ENCODE measurements at places on chromosomes 2 and 18. TPM values are rescaled to one million over a fixed set of nuclear protein-coding genes. Genes with fewer than 3 reads are reported as not detected.

- no peak for DNase-seq
These were observed 201.5 kb upstream of the SLC35G4 start for GRCh38 chr18:11407940-11408339.

DNA sequence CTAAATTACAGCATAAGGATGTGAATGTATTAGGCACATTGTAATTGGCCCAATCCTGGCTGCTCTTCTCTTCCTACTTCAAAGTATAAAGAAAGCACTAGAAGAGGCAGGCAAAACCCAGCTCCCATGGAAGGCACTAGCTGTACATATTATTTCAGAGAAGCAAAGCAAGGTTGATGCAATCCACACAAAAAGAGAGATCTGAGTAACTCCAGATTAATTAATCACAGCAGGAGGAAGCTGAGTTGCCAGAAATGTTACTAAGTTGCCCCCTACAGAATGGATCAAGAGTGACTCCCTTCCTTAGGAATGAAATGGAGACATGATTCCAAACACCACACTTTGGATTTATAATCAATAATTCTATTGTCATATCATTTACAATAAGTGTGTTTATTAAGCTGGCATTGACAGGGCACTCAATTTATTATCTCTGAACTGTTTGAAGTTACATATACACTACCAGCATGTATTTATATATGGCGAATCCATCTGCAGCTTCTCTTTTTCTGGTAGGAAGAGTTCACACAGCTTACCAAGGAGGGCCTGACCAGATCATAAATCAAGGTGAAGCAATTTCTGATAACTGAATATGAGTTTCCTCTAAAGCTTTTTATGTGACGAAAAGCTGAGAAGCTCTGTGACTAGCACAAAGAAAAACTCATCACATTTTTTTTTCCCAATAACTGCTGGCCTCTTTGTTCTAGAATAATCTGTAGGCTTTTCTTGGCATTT lies 393.1 kb upstream of the LYPD1 start:
- no peak for DNase-seq

DNA sequence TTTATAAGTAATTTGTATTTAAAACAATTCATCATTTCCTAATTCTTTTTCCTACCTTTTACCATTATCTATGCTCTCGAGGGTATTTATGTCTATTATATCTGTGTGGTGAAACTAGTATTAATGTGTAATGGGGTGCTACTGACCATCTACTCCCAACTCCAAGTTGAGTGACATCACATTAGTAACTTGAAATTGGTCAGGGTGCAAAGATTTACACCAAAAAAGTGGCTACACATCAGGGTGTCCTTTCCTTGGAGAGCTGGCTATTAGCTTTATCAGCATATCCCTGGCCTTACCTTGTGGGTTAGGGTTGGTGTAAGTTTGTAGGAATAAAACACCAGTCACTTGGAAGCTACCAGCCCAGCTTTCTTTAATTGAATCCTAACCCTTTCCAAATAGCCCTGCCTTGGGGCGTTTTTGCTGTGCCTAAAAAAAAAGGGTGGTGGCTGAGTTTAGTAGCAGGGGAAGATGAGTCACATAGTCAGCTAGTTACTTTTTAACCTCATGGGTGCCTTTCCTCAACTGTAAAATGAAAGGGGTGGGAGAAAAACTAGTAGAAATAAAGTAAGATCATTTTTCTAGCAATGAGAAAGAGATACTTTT lies 14.0 kb downstream of the ANXA4 start:
- DNase-seq, result no peak

- DNase-seq, result peak; percentile 84
These were observed 570.1 kb upstream of the SYT4 start for GRCh38 chr18:43847164-43848091.

- no peak for DNase-seq
These were observed 20.0 kb downstream of the MERTK start for GRCh38 chr2:111918383-111918806.

DNA sequence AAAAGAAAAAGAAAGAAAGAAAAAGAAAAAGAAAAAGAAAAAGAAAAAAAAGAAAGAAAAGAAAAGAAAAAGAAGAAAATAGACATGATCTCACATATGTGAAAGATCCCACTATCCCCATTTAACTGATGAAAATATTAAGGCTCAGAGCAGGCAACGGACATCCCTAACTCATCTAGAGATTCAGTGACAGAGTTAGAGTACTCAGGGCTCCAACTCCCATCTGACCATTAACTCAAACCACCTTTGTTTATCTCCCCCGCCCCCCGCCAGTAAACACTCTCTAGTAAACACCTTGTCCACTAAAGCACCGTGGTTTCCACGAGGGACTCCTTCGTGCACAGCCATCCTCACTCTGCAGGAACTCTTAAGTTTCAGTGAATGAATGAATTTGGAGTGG lies 142.9 kb downstream of the TGIF1 start:
- no peak for DNase-seq

GRCh38 chr2:168200930-168201583 lies 46.3 kb downstream of the STK39 start:
- DNase-seq, result no peak

RAD51AP2 gene
- polyA plus RNA-seq, result 0.69 TPM

DNA sequence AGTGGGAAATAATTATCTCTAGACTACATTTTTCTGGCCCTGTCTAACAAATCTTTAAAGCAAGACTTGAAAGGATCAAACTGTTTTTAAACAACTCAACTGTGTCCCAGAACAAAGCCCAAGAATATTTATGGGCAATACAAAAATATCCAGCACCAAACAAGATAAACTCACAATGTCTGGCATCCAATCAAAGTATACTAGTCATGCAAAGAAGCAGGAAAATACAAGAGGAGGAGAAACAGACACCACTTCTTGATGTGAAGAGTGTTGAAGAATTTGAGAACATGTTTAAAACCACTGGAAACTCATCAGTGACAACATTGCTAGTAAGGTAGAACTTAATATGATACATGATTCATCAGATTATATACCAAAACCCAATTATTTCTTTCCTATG lies 66.1 kb upstream of the CDC42EP3 start:
- no peak for DNase-seq

DNA sequence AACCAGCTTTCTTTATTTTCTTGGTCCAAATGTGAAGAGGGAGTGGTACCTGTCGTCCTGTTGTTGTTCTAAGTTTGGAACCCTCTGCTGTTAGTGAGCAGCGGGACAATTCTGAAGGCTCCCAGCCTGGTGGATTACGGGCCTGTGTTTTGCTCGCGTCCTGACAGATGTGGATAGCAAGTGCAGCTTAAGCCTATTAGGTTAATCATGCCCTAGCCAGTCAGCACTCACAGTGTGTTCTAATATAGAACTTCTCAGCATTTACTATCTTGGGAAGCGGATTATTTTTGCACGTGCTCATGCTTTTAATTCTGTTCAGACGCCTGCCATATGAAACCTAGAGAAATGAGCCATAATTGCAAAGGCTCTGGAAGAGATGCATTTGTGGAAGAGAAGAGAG lies at the start of gene PCARE:
PCARE (minus strand) TSS at position 113 of the 400 bp plus-strand sequence. CDS start 262 bp downstream, outside the sequence.
- DNase-seq, result no peak

DNA sequence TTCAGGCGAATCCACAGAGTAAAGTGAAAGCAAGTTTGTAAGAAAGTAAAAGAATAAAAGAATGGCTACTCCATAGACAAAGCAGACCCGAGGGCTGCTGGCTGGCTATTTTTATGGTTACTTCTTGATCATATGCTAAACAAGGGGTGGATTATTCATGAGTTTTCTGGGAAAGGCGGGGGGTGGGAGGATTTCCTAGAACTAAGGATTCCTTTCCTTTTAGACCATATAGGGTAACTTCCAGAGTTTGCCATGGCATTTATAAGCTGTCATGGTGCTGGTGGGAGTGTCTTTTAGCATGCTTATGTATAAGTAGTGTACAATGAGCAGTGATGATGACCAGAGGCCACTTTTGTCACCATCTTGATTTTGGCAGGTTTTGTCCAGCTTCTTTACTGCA lies 59.8 kb downstream of the SLC4A3 start:
- DNase-seq, result no peak

- DNase-seq, result no peak
These were observed 28.3 kb upstream of the KCNS3 start for GRCh38 chr2:17850151-17850550.

SIX2 gene
- polyA plus RNA-seq, result 0.91 TPM

DNA sequence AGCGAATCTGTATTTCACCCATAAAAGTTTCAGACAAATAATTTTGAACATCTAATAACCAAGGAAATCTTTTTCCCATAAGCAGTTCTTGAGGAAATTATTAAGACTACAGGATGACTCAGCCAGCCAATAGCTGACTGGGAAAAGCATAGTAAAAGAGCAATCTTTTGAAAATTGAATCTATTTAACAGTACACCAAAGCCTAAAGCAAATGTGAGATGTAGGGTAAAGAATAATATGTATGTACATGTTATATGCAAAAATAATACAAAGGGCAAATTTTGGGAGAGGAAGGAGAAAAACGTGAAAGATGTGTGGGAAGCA lies 12.6 kb upstream of the KDSR start:
- DNase-seq, result no peak

DNA sequence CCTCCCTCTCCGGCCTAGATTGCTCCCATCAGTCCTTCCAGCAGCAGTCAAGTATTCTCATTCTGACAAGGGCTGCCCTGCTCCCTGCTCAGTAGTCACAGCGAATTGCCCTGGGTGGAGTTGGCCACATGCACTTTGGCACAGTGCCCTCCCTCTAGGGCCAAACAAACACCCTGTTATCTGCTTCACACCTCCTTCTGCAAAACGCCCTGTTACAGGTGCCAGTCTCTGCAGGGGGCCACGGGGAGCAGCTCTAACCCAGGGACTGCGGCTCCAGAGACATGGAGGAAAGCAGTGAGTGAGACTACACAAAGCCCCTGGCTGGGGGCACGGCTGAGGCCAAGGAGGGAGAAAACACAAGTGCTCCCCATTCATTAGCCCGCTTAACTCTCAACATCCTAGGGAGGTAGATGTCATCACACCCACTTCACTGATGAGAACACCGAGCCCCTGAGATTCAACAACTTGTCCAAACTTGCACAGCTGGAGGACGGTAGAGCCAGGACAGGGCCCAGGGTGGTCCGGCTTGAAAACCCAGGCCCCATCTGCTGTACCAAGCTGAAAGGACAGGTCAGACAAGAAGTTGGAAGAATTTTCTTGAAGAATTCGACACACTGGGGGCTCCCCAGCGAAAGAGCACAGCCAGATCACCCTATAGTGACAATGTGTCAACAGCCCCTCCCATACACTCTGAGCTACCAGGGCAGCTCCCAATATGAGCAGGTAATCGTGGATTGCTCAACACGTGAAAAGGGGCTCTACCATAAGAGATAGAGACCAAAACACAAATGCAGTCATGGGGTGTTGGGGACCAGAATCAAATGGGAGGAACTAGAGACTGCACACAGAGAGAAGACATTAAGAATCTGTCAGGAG lies 8.7 kb upstream of the TFCP2L1 start:
- no peak for DNase-seq

DNA sequence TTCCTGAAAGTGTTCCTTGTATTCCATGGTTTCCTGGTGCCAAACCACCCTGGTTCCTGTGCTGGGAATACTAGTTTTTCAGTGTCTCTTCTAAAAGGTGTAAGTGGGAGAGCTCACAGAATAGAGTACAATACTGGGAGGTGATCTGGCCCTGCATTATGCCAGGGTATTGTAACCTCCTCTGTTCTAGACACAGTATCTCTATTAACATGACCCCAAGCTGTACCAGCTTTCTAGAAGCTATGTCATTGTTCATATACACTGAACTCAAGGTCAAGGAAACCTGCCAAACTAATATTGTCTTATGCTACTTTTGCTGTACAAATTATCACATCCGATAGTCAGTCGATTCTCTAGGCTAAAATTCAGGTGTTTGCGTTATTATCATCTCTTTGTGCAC lies 32.7 kb downstream of the SETBP1 start:
- DNase-seq, result no peak

DYNAP gene
- polyA plus RNA-seq, result not detected

GRCh38 chr2:148135705-148136104 lies 114.8 kb downstream of the MBD5 start:
- no peak for DNase-seq

EMILIN1 gene
- 213 TPM for polyA plus RNA-seq

DNA sequence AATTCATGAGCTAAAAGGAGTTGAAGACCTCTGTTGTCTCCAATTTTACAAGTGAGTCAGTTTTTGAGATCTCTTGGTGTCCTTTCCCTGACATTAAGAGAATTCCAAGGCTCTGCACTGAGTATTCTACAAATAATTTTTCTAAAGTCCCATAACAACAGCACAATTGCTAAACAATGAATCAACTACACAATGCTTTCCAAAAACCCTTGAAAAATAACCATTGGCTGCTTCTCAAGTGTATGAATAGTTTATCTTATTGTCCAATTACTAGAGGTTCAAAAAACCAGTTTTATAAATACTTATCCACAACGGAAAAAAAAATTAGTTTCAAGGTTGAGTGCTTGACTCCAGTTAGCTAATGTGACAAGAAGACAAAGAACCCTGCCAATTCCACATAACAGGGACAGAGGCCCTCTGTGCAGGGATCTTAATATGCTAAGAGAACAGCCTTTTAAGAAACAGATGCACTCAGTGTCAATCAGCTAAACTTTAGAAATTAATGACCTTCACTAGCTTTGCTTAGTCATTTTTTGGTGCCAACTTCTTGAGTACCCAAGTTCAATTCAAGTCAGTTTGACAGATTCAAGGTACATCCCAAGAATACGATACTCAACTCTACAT lies 266.6 kb upstream of the CYP26B1 start:
- DNase-seq, result no peak

- no peak for DNase-seq
These were observed 304.2 kb upstream of the MC4R start for GRCh38 chr18:60676815-60677214.

DNA sequence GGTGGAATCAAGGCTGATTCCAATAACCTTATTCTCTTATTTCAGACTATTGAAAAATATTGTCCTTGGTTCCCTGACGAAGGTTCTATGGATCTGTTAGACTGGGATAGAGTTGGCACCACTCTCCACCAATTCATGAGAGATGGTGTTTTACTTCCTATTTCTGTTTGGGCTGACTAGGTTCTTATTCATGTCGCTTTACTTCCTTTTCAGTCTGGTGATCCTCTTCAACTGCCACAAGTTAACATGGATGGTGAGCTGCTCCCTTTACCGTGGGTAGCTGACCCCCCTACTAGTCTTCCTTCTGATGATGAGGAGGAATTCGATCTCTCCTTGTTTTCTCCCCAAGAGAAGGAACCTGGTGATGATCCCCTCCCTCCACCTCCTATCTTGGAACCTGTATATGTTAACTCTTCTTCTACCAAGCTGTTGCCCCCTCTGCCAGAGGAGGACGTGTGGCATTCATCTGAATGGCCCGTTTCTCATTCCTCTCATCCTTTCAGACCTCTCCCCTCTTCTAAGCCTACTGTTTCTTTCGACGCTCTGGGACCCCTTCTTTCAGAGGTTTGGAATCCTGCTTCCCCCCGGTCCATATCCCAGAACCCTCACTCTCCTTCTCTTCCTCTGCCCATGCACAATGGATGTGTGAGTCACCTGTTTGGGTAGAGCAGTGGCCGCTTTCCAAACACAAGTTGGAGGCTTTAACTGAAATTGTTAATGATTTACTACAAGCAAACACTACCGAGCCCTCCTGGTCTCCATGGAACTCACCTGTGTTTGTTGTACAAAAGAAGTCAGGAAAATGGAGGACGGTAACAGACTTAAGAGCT lies 13.5 kb upstream of the CNOT11 start:
- DNase-seq, result peak; percentile 63

SP5 gene
- polyA plus RNA-seq, result 8.1 TPM

GRCh38 chr2:232534940-232535651 lies 4.4 kb upstream of the CHRNG start:
- no peak for DNase-seq
